ENCODE measurements at places on chromosomes 7 and 10. TPM values are rescaled to one million over a fixed set of nuclear protein-coding genes. Genes with fewer than 3 reads are reported as not detected.

- no peak for DNase-seq
Measured at GRCh38 chr7:1813394-1814088, 143.5 kb downstream of the ELFN1 start.

RNF148 gene
- polyA plus RNA-seq = not detected

CPEB3 gene
- 6.1 TPM for polyA plus RNA-seq

DNA sequence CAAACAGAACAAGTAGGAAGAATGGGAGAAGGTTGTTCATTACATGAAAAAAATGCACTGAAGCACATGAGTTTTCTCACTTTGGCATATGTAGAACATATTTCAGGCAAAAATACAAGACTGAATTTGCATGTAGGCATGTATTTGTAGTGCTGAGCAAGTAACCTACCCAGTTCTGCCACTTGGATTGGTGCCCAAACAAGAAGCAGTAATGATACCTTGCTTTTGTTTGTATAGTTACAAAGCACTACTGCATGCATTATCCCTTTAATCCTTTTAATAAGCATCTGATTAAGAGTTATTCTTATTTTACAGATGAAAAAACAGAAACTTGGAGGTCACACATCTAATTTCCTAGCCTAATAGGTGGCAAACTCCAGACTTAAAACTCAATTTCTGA is 23.1 kb upstream of the CTTNBP2 start:
- DNase-seq = no peak

GRCh38 chr7:138116892-138117291 is 40.6 kb downstream of the AKR1D1 start:
- no peak for DNase-seq

GIMAP6 gene
- 15.3 TPM for polyA plus RNA-seq

DNA sequence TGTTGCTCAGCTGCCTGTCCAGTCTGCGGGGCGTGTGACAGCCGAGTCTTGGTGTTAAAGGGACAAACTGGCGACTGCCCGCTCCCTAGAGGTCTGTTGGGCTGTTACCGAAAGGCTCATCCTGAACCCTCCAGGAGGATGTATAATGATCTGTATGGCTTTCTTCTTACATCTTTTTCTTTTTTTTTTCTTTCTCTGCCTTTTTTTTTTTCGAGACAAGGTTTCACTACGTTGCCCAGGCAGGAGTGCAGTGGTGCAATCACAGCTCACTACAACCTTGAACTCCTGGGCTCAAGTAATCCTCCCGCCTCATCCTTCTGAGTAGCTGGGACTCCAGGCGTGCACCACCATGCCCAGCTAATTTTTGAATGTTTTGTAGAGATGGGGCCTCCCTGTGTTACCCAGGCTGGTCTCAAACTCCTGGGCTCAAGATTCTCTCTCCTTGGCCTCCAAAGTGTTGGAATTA is 857 bp downstream of the INTS15 start:
- no peak for DNase-seq

ADCY1 gene
- 12.0 TPM for polyA plus RNA-seq

SGMS1 gene
- polyA plus RNA-seq = 25.4 TPM

TMEM270 gene
- not detected for polyA plus RNA-seq

- DNase-seq = no peak
Measured at GRCh38 chr10:59179068-59179467, 2.6 kb downstream of the PHYHIPL start.

DNA sequence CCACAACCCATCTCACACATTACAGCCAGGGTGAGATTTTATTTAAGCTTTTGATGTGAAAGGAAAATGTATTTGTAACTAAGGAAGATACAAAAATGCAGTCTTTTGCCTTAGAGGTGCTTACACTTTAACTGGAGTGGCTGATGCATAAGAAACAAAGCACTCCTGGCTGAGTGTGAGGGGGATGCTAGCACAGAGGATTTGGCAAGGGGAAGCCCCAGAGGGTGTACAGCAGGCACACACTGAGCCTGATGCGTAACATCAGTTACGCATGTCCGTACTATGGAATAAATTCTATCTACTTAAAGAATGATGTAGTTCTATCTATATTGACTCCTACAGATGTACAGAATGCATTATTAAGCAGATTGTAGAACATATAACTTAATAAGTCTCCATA is 17.8 kb downstream of the GIMAP8 start:
- no peak for DNase-seq

COL28A1 gene
- polyA plus RNA-seq = 1.1 TPM

DNA sequence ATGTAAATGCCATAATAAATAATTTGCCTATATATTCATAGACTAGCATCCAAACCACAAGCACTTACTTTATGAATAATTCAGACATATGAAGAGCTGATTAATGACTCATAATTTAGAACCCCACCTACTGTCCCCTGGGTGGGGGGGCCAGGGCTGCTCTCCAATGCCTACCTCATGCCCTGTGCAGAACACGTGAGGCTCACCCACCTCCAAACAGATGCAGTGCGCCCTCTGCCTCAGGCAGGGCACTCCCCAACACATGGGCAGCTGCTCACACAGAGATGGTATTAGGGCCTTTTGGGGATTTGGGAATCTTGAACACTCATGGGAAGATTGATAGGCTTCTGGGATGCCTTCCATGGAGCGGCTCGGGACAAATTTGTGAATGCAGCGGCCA is 75.1 kb upstream of the INSIG1 start:
- no peak for DNase-seq

AMPH gene
- polyA plus RNA-seq = 4.8 TPM

CFAP46 gene
- 0.12 TPM for polyA plus RNA-seq

DNA sequence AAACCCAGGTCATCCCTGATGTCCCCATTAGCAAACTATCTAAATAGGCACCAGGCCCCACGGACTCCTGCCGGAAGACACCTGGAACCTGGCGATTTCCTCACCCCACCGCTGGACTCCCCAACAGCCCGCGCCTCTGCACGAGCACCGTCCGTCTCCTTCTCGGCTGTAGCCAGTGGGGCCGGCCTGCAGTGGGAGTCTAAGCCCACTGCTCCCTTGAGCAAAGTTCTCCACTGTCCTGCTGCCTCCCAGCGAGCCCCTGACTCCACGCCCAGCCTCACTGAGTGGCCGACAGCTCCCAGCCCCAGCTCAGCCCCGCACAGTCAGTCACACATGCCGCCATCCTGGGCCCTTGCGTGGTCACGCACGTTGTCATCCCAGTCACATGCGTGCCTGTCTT is 211.3 kb upstream of the PPP2R2D start:
- no peak for DNase-seq

ZNF804B gene
- not detected for polyA plus RNA-seq

NUTM2E gene
- polyA plus RNA-seq = 0.67 TPM

GRCh38 chr10:120012131-120012400 is 119.5 kb downstream of the SEC23IP start:
- no peak for DNase-seq

PILRA gene
- 5.2 TPM for polyA plus RNA-seq

DNA sequence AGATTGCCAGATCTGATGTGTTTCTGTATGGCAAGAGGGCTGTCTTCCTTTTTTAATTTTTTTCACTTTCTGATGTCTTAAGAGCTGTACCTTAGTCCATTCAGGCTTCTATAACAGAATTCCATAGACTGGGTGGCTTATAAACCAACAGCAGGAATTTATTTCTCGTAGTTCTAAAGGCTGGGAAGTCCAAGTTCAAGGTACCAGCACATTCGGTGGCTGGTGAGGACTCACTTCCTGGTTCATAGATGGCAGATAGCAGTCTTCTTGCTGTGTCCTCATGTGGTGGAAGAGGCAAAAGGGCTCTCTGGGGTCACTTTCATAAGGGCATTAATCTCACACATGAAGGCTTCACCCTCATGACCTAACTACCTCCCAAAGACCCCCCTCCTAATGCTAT is 20.8 kb downstream of the GPNMB start:
- no peak for DNase-seq

FRG2B gene
- polyA plus RNA-seq = not detected

DNA sequence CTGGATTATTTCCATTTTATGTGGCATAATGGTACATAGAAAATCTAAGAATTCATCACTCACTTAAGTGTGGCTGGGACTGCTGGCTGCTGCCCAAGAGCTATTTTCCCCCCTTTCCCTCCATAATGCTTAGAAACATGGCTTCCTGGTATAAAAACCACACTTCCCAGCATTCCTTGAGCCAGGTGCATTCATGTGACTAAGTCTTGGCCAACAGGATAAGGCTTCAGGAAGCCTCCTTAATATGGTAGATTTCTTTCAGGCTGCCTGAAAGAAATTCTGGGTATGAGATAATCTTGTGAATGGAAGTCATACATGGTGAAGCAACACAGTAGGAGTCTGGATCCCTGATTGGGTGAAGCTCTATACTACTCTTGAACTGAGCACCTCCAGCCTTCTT is 178.0 kb downstream of the JAZF1 start:
- no peak for DNase-seq

DNA sequence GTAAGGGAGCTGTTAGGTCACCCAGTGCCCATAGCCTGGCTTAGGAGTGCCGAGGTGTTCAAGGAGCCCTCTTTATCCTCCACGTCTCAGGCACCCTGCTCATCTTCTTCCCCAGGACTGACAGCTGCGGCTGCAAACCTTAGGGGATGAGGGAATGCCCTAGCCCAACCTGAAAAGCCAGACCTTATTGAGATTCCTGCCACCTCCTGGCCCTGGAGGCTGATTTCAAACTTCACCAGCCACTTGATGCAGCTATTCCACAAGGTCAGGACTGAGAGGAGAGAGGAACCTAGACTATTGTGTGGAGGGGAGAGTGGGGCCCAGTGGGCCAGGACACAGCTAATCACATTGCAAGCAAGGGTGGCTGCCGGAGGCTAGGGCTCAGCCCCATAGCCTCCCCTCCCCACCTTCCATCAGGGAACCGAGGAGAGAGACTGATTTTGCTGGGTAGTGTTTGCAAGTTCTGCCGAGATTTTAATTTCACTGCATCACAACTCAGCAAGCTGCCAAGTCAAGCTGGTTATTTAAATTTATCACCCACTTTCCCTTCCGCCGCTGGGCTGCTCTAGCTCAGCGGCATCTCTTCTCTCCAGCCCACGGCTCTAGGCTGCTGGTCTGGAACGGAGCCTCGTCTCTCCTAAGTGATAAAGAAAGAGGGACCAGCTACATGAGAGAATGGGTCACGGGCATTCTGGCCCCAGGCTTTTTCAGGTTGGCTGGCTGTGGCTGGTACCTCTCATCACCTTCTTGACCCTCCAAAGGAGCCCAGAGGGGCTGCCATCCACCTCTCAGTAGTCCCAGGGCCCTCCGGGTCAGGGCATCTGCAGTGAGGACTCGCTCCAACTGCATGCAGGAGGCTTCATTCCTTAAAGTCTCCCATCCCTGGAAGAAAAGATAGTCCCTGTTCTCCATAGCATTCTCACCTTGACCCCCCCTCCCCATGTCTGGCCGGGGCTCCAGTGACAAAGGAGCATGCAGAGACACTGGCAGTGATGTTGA is 66.7 kb downstream of the PAX2 start:
- no peak for DNase-seq

CNPY1 gene
- not detected for polyA plus RNA-seq

DNA sequence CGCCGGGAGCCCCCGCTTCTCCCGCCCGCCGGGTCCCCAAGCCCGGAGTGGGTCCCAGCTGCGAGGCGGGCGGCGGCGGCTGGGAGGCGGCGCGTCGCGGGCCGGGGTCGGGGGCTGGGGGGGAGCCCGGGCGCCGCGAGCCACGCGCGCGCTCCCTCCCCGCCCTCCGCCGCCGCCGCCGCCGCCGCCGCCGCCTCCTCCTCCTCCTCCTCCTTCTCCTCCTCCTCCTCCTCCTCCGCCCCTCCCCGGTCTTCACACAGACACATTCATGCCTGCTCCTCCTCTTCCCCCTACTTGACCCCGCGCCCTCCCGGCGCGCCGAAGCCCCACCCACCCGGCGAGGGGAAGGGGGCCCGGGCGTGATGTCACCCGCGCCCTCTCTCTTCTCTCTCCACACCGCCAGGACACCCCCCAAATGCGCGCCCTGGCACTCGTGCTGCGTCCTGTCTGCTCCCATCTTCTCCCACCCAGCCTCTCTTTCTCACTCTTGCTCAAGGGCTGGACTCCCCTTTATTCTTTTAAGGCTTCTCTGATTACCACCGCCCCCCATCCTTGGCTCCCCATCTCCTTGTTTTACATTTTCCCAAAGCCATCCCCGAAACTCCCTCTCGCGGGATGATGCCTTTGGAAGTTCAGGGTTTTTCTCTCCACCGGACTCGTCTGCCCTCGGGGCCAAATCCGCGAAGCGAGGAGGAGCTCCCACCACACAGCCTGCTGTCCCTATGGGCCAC is 967 bp upstream of the GLI3 start:
- peak; percentile 85 for DNase-seq

DNA sequence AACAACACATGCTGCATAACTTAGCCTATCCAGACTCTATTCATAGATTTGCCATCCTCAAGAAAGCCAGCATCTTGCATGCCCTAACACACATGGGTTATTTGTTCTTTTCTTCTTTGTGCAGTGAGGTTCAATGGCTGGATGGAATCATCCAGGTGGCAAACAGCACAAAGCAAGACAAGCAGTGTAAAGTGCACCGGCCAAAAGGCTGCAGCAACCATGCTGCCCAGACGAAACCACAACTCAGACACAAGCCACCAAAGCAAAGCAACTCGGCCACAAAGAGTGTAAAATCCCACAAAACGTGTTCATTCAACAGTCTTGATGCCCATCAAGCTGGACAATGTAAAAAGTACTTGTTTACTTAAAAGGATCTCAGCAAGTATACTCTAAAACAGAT is 76.9 kb downstream of the PIP4K2A start:
- DNase-seq = no peak

NXPH1 gene
- not detected for polyA plus RNA-seq

- no peak for DNase-seq
Measured at GRCh38 chr10:31599626-31600504, 280.8 kb downstream of the ZEB1 start.

TEX47 gene
- not detected for polyA plus RNA-seq

SFTPD gene
- 1.8 TPM for polyA plus RNA-seq

GRCh38 chr10:3231951-3232730 is 59.6 kb upstream of the PITRM1 start:
- no peak for DNase-seq

GRCh38 chr10:30182191-30183054 is 123.0 kb upstream of the JCAD start:
- peak; percentile 87 for DNase-seq

- no peak for DNase-seq
Measured at GRCh38 chr10:13521026-13521425, 7.8 kb downstream of the BEND7 start.

GRCh38 chr10:43972976-43973647 is 324.4 kb upstream of the ZNF32 start:
- DNase-seq = no peak

VAX1 gene
- not detected for polyA plus RNA-seq
